Kidney glomerular epithelial cell (primary cell): ENCODE measurements at places on chromosomes 12 and 14.

DNA sequence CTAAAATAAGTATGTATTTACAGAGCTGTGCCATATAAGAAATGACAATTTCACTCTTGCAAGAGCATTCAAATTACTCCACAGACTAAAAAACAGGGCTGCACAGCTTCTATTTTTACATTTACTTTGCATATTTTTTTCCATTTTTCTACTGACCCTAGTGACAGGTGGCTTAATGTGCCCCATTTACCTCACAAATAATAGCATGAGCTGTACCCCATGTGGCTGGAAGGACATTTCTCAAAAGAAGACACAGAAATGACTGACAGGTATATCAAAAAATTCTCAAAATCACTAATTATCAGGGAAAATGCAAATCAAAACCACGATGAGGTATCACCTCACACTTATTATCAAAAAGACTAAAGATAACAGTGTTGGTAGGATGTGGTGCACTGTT lies 1128.6 kb downstream of the SLC16A7 start:
- no peak for DNase-seq

DNA sequence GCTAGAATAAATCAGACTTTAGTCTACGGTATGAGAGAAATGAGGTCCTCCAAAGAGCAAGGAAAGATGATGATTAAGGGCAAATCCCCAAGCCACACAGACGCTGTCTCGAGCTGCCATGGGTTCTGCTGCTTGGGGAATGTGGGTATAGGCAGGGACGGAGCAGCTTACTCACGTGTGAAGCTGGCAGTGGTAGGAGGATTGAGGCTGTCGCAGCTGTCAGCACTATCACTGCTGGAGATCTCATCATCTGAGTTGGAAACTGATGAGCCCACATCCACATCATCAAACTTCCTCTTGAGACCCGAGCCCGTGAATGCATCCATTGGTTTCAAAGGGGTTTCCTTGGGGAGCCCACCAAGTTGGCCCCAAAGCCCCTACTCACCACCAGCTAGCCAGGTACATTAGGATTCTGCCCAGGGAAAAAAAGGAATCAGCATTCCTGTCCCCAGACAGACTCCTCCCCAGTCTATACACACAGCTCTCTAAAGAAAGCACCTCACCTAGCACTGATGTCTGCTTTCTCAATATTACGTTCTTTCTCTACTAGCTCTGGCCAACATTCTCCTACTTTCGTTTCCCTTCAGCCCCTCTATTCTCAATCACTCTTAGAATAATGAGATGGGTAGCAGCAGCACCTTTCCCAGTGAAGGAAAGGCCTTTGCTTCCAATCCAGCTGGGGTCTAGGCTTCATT lies 7.0 kb downstream of the CSRNP2 start:
- no peak for DNase-seq

GRCh38 chr14:100488057-100488456 lies 99.2 kb downstream of the BEGAIN start:
- no peak for DNase-seq

GRCh38 chr12:120194226-120194533 lies 335 bp downstream of the GCN1 start:
- DNase-seq = no peak

GRCh38 chr12:68611094-68611805 lies 551 bp downstream of the RAP1B start:
- peak; percentile 45 for DNase-seq

GRCh38 chr12:3947781-3948180 lies 74.6 kb upstream of the PARP11 start:
- DNase-seq = no peak

DNA sequence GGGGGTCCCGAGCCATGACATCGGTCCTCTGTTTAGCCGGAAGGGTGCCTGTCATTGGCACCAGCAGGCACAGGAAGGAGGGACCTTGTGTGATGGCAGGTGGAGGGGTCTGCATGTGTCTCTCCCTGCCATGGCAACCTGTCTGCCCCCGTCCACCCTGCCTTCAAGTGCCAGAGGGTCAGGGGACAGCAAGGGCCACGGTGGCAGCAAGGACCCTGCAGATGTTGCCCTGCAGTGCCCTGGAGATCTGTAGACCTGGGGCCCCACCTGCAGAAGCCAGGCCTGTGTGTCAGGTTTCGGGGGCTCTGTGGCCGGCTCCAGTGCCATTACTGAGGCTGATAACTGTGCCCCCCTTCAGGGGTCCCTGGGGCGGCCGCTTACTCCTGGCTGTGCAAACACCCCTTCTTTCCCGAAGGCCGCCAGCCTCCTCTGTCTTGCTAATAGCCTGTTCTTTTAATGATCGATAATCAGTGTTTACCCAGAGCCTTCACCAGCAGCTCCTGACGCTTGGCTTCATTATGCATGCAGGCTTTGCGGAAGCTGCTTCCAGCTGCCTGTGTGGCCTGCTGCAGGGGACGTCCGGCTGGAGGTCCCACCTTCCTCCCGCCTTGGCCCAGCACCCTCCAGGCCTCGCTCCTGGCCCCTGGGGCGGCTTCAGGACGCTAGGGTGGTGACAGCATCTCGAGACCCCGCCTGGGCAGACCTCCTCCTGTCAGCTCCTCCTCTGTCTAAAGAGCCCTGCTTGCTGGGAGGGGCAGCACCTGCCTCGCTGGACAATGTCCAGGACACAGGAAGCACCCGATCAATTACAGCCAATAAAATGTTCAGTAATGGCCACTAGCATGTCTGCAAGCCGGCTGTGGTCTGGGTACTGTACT lies 153.0 kb downstream of the KIF26A start:
- no peak for DNase-seq

GRCh38 chr12:52351196-52352059 lies 15.9 kb downstream of the KRT85 start:
- DNase-seq = no peak

GRCh38 chr14:101167428-101167827 lies 263.9 kb upstream of the RTL1 start:
- no peak for DNase-seq

DNA sequence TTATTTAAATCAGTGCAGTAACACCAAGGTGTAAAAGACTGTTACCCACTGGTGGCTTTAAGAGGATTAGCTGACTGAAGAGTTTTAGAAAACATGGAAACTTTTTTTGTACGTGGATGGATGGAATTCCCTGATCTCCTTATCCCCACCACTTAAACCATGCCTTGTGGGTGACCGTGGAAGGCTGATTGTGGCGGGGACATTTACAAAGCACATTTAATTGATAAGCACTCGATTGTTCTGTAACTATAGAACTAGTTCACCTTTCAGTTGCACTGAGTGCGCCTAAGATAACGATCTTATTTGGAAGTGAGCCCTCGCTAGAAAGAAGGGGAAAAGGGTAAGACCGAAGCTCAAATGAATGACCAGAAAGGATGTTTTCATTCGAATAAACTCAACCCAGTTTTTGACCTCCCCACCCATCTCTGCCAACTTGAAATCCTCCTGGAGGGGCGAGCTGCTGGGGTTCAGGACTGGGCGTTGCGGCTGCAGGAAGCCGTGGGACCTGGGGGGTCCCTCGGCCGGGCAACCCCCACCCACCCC lies 688 bp upstream of the RASSF3 start:
- peak; percentile 60 for DNase-seq

DNA sequence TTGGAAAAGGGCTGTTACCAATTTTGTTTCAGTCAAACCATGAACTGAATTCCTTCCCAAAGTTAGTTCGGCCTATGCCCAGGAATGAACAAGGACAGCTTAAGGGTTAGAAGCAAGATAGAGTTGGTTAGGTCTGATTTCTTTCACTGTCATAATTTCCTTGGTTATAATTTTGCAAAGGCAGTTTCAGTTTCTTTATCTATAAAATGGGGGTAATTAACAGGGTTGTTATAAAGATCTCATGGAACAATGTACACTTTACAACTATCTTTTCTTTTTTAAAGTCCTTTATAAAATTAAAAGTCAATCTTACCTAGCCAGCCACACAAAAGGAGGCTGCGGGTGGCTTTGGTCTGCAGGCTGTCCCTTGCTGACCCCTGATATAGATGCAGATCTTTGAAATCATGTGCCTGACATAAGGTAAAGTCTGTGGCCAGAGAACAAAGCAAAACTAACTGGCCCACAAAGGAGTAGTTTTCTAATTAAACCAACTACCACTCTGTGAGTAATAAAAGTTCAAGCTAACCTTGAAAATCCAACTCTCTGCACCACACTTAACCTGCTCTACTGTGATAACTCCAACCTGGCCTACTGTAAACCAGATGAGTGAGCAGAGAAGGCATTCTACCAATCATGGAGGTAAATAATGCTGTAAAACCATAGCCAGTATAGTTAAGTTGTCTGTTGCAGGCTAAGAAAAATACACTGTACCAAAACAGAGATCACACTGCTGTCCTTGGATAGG lies 49.5 kb downstream of the SLC38A1 start:
- DNase-seq = no peak

DNA sequence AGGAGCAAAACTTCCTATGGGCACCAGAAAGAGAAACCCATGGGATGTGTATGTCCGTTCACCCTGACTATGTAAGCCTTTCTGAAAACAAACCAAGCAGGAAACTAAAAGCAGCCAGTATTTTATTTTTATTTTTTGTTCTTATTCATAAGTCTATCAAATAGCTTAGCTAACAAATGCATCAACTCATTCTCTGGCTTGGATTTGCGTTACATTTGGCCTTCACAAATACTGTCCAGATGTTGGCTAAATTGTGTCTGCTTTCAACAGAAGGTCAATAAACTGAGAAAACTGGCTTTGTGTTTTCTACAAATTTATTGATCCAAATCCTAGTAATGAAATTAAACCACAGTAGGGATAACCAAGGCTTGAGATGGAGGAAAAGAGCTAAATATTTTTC lies 379.0 kb downstream of the NOVA1 start:
- DNase-seq = no peak

- no peak for DNase-seq
Observed at GRCh38 chr14:32820181-32820580, 118.5 kb upstream of the NPAS3 start.

GRCh38 chr12:103848143-103848542 lies 7.1 kb upstream of the NT5DC3 start:
- no peak for DNase-seq

GRCh38 chr12:121009741-121010140 lies 6.5 kb downstream of the C12orf43 start:
- peak; percentile 17 for DNase-seq
